ENCODE measurements at places on chromosomes 7 and 10.

- DNase-seq: no peak
These were observed 23.8 kb upstream of the RPA3 start for GRCh38 chr7:7742223-7742622.

- peak; percentile 70 for DNase-seq
These were observed 125.7 kb downstream of the RGS10 start for GRCh38 chr10:119416855-119417254.

DNA sequence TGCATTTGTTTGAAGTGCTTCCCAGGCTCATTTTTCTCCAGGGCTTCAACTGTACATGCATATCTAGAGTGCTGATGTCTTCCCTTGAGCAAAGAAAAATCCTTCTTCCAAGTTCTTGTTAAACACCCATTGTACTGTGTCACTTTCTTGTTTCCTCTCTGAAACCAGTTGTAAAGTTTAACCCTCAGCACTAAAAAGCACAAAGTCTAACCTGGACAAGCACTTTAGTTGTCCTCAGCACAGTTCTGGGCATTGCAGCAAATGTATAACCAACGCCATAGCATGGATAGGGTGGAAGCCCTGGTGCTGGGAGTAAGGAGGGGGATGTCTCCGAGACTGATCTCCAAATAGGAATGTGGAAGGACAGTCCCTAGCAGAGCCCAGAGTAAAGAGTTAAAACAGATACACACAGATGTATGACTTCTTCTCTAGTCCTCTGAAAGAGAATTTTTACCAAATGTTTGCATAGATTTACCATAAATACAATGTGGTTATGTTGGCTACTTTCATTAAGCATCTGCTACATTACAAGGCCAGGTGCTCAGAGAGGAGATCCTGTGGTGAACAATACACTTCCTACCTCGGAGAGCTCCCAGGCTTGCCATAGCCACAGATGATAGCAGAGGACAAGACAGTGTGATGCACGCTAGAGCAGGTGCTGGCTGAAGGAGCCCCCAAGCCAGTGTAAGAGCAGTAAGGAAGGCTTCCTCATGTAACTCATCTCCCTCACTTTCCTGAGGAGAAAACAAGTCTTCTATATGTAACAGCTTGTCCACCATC is 57.0 kb downstream of the DNAJC12 start:
- DNase-seq: no peak

DNA sequence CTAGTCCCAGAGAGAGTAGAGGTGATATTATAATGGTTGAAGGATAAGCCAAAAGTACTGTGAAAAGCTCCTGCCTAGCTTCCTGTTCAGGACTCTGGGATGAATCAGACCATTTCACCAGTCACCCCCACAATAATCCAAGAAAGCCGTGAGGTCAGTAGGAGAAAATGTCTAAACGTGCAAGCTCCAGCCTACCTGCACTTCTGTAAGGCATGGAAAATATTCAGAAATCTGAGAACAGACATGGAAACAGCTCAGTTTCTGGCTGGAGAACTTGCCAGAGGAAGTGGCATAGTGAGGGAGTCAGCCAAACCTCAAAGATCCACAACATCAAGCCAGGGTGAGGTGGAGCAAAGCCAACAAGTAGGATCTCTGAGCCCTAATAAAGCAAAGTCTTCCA is 58.2 kb downstream of the ELAPOR2 start:
- no peak for DNase-seq

- DNase-seq: no peak
These were observed 311.9 kb downstream of the HGF start for GRCh38 chr7:81457852-81458522.

- no peak for DNase-seq
These were observed 5.6 kb downstream of the LRRTM3 start for GRCh38 chr10:66931340-66931948.

- DNase-seq: peak; percentile 44
These were observed at the start of gene ALOX5 for GRCh38 chr10:45373576-45374349. Gene ALOX5, plus strand, starts transcription at chr10:45374216. Its CDS starts 64 bp downstream, at chr10:45374280.

DNA sequence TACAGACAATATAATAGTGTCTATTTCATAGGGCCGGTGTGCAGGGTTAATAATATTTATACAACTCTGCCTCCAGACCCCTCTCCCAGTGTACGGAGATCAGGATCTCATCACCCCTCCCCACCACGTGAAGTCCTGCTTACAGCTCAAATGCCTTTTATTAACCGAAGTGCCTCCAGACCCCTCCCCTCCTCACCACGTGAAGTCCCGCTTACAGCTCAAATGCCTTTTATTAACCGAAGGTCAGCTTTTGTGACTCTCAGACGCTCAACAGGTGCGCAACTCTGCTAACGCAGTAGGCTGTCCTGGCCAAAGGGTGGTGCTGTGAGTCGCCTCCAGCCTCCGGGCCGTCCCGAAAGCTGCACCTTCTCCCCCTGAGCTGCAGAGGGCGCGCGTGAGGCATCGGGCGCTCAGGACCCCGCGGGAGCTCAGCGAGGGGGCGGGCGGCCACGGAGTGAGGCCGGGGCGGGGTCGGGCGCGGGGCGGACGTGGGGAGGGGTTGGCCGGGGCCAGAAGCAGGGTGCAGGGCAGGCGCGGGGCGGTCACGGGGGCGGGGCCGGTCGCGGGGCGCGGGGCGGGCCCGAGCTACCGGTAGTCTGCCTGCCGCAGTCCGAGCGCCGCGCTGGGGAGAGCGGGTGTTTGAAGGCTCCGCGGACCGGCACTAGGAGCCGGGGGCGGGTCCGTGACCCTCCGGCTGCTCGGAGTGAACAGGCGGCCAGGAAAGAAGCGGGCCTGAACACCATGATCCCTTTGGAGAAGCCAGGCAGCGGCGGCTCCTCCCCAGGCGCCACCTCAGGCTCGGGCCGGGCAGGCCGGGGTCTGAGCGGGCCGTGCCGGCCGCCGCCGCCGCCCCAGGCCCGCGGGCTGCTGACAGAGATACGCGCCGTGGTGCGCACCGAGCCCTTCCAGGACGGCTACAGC is at the start of gene STK17A:
Gene STK17A (plus strand): TSS at position 606 of the 921 bp plus-strand sequence. CDS start 136 bp downstream, at position 742.
- peak; percentile 95 for DNase-seq

DNA sequence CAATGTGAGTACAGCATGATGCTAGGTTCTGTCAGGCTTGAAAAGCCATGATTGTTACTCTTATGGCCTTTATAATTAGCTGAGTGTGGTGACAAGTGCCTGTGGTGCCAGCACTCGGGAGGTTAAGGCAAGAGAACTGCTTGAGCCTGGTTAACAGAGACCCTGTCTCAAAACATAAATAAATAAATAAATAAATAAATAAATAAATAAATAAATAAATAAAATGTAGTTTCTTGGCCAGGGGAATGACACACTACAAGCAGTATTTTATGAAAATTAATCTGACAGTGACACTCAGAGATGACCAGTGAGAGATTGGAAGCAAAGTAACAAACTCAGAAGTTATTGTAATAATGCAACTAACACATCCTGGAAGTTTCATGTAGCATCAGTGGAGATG is 2.3 kb upstream of the MORN4 start:
- DNase-seq: no peak

GRCh38 chr10:104230490-104230889 is 1.7 kb downstream of the CFAP43 start:
- no peak for DNase-seq

DNA sequence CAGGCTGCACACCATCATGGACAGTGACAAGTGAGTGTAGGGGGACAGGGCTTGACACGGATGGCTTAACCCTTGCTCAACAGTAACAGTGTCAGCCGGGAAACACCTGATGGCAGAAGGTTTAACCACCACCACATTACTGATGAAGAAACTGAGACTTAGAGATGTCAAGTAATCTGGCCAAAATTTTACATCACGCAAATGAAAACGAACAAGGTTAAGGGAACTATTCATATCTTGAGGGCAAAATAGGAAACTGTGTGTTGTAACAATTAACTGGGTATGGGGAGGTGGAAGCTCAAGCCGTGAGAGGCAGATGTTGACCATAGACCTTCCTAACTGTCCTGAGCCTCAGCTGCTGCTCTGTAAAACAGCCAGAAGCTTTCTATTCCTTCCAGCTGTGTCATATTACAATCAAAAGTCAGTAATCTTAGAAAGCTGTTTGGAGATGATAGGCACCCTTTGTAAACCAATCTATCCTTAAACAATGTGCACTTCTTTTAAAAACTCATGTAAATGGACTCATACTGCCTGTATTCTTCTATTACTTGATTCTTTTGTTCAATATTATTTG is 68.4 kb downstream of the ABCC2 start:
- no peak for DNase-seq

Measured in CD4-positive, alpha-beta T cell treated with Interleukin-15 for 1 hour (primary cell).